ENCODE measurements at places on chromosomes 5 and 9.

- DNase-seq = no peak
Observed at GRCh38 chr5:9173281-9174048, 372.4 kb downstream of the SEMA5A start.

GRCh38 chr9:73549991-73550390 lies 398.3 kb downstream of the ANXA1 start:
- DNase-seq = no peak

DNA sequence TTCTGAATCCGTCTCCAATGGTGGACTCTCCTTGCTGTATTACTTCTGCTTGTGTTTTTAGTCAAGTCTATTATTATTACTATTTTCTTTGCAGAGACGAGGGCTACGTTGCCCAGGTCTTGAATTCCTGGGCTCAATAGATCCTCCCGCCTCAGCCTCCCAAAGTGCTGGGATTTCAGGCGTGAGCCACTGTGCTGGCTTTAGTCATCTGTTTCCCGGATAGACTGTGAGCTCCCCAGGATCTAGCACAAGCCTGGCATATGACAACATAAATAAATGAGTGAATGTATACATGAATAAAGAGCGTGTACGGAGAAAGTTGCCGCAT lies 439 bp upstream of the DDX46 start:
- no peak for DNase-seq

- no peak for DNase-seq
Observed at GRCh38 chr9:86460216-86461002, 106.2 kb upstream of the TUT7 start.

DNA sequence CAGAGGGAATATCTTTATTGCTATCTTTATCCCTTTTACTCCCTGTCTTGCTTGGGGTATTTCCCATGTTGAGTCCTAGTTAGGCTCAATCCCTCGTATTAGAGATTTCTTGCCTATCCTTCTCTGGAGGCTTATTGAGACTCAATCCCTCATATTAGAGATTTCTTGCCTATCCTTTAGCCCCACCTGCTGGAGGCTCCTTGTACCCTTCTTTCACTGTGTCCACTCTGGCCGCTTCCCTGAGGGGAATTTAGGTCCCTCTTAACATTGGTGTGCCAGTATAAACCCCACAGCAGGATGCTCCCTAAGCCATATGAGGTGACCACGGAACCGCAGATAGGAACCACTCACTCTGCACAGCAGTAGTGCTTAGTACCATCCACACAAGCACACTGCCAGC lies 110.7 kb upstream of the MAMDC2 start:
- no peak for DNase-seq

- no peak for DNase-seq
Observed at GRCh38 chr9:76751001-76751400, 13.2 kb upstream of the PCA3 start.

DNA sequence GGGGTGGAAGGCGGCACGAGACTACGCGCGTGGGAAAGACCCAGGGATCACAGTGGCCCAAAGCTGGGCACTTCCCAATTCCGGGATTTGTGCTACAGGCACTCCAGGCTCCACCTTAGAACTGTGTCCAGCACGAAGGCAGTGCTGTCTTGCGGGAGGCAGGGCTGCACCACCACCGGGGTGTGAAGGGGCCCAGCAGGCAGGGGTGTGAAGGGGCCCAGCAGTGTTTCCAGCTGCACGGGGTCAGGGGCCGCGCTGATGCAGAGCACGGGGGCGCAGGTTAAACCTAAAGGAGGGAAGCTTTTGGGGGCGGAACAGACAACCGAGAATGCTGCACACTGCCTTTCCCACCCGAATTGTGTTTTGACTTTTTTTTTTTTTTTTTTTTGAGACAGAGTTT lies 1.1 kb upstream of the PDCD6 start:
- DNase-seq = no peak

DNA sequence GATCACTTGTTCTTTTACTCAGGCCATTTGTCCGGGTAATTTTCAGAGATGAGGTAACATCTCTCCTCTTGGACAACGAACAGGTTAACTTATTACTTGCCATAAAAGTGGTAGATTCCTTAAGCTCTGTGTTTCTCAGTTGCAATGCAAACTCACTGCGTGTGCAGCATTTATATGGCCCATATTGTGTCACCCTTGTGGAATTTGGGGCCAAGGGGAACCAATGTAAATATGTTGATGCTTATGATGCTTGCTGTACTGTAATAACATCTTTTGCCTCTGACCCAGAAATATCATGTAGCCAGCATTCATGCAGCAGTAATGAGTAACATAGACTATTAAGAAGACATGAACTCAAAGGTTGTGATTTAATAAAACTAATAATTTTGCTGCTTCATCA lies 175.8 kb downstream of the ADAMTS6 start:
- no peak for DNase-seq

DNA sequence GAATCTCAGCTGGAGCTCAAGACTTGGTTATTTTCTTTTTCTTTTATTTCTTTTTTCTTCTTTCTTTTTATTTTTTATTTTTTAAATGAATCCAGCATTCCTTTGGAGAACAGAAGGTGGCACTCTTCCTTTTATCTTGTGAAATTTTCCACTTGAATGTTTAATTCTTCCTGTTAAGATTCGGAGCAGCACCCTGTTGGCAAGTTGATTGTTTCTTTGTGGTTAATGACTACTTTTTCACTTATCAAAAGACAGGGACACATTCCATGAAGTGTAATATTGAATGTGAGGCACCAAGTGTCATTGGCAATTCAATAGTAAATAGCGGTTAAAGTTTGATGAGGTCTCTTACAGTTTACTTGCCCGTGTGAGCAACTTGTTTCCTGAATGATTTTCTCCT lies 240.5 kb upstream of the CHD1 start:
- no peak for DNase-seq

DNA sequence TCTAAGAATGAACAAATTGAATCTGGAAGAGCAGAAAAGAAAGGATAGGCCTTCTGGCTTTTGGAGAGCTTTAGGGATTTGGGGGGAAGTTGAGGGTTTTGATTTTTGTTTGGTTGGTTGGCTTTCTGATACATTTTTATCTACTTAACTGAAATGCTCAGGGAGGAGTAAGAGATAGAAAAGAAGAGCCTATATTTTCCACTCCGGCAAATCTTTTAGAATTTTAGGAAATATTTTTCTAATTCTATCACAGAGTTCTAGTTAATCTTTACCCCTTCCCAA lies 25.8 kb upstream of the FST start:
- DNase-seq = no peak

DNA sequence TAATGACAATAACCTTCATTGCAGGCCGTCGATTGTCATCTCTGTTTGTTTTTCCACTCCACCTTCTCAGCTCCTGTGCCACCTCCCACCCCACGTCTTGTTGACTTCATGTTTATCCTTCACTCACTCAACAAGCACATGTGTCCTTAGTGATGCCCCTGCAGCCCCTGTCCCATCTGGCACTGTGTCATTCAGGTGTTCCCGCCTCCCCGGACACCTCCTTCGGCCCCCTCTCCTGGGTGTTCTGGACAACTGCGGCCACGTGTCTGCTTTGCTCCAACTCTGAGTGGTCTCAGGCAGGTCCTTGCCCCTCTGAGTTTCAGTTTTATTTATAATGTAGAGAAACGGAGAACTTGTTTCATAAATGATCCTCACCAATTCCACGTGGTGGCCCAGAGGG lies 91.0 kb upstream of the COL5A1 start:
- DNase-seq = no peak

All from Right ventricle myocardium inferior (tissue), 1 donor.